ENCODE measurements at places on chromosomes 4 and X. TPM values are rescaled to one million over a fixed set of nuclear protein-coding genes. Genes with fewer than 3 reads are reported as not detected.

DNA sequence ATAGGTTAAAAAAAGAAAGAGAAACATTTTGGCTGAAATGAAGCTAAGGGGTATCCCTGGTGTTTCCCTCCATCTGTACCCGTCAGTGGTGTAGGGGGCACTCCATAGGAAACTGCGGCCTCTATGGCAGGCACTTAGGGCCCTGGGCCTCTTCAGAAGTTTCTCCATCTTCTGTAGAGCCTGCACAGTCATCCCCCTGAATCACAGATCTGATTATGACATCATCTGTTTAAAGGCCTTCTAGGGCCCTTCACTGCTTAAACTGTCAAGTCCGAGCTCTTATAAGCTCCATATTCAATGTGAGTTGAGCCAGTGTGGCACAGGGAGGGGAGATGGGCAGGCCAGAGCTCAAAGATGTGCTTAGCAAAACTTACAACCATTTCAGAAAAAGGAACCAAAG, 241.3 kb downstream of the NR3C2 start:
- DNase-seq = no peak

DNA sequence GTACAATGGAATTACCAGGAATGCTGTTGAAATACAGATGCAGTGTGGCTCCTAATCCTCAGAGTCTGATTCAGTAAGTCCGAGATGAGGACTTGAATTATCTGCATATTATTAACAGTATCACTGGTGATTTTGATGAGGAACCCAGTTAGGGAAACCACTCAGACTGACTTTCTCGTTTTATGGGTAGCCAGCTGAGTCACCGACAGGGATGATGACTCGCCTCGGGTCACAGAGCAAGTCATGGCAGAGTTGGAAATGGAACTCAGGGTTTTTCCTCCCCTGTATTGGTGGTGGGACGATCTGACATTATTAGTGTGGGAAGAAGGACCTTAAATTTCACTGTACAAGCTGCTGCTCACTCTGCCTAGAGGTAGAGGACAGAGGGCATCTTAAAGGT, 51.3 kb downstream of the RTL9 start:
- DNase-seq = peak; percentile 59

GRCh38 chr4:76539979-76540378, 105.0 kb downstream of the SHROOM3 start:
- DNase-seq = peak; percentile 36

DNA sequence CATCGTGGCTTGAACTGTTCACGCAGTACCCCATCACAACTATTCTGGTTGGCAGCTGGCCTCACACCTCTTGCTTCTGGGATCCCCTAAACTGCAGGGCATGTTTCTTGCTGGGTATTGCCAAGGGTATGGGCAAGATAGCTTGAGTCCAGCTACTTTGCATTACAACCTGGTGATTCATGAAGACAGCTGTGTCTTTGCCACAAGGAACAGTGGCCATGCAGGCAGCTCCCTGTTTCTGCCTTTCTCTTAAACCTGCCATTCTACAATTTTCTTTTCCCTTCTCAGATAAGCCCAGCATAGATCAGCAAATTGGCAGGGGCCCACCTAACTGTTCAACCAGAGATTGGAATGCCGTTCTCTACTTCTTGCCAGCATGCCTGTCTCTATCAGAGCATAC, 42.8 kb downstream of the TENM3 start:
- DNase-seq = peak; percentile 42

GRCh38 chr4:175034986-175035705, 117.0 kb downstream of the ADAM29 start:
- no peak for DNase-seq

DNA sequence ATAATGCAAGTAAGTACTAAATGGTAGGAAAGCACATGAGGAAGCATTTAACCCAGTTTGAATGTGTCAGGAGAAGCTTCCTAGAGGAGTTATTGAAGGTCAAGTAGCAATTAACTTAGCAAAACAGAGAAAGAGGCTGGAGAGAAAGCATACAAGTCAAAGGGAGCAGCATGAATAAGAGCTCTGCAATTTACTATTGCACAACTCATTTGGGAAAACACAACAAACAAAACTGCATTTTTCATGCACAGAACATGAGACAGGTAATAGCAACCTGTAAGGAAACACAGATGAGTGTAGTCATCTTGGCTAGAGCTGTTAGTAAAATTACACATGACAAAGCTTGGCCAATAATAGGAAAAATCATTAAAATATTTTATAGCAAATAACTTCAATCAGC, 538.1 kb downstream of the PPP4R3C start:
- DNase-seq = no peak

- no peak for DNase-seq
These were observed 19.9 kb upstream of the KLHL8 start for GRCh38 chr4:87240341-87240740.

DNA sequence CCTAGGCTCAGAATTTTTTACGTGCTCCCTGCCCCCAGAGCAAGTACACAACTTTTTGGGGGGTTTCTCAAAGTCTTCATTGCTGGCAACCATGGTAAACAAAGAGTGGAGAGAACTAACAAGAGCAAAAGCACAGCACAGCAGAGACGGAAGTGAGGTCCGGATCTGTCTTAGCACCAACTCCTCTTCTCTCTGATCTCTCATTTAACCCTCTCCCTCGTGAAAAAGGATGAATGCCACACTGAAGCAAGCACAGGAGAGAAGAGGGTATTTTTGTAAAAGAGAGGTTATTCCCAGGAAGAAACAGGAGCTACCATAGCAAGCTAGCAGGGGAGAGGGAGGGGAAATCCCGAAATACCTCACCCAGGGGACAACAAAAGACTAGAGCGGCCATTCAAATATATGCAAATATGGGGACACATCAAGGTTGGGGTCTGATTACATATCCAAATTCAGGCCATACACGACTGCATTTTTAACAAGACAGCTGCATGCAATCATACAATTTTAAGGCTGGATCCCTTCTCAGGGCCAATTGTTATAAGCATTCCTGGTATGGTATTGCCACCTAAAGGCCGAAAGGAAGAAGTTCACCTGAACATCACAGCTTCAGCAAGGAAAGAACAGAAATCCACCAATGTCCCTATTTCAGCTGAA, 46.6 kb downstream of the CD40LG start:
- DNase-seq = peak; percentile 26

DNA sequence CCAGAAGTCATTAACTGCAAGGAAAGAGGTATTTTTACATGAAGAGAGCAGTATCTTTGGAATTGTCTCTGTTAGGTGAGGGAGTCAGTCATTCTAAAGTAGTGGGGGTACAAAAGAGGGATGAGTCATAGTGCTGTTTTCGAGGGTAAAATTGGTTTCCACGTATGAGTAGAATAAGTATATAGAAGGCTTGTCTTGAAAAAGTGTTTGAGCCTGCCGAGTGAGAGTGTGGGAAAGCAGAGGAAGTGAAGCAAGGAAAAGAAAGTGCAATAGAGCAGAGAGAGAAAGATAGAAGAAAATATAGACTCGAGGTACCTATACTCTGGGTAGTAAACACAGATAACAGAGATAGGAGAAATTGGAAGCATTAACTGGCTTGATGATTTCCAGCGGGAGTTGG, 696.4 kb downstream of the DMD start:
- no peak for DNase-seq

GRCh38 chr4:94395562-94395961, 52.9 kb upstream of the HPGDS start:
- DNase-seq = no peak

- DNase-seq = peak; percentile 36
These were observed at the start of gene TLR10 for GRCh38 chr4:38782452-38783108. Gene TLR10, minus strand, starts transcription at chr4:38782990. Its CDS starts 7,400 bp downstream, at chr4:38775590.

DNA sequence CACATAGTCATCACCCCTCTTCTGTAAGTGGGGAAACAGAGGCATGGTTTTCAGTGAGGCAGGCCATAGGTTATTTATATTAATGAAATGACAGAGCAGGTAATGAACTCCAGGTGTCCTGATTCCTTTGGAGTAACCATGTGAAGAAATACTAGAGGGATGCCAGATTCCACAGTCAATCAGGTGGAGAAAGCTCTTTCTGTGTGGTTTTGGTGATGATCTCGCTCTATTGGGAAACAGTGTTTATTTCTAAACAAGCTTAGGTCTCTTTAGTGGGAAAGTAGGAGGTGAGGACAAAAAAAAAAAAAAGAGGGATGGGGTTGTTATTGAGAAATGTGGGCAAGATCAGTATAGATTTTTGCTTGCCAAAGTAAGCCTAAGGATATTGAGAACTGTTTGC, 12.2 kb downstream of the DOCK11 start:
- no peak for DNase-seq

DNA sequence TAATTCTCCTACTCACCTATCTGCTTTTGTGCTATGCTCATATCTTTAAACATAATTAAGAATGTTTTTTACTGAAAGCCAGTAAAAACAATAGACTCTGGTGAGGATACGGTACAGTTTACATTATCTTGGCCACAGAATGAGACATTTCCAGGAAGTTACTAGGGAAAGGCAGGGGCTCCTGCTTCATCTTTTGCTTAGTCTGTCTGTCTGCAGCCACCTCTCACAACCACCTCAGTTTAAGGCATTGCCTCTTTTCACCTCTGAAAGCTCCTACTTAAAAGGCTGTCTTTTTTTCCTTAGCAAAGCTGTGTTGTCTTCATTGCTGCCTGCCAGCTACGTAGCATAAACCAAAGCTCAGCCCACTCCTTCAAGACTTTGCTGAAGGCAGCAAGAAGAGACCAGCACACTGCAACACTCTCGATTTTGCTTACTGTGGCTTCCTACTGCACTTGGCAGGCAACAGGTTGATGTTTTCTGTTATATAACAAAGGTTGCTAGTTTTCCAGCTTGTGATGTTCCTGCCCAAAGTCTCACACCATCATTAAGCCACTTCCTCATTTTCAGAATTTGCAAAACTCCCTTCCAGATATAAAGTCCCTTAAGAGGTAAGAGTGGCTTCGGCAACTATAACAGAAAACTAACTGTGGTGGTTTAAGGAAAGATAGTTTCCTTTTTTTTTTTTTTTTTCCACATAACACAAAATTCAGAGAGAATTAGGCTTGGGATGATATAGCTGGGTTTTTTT, 432.9 kb downstream of the GRXCR1 start:
- no peak for DNase-seq

Gene ZBTB33
- total RNA-seq = 12.7 TPM

Gene TRIM75
- total RNA-seq = not detected
